NCI-H146 (cell line): ENCODE measurements at places on chromosomes 5 and 9.

DNA sequence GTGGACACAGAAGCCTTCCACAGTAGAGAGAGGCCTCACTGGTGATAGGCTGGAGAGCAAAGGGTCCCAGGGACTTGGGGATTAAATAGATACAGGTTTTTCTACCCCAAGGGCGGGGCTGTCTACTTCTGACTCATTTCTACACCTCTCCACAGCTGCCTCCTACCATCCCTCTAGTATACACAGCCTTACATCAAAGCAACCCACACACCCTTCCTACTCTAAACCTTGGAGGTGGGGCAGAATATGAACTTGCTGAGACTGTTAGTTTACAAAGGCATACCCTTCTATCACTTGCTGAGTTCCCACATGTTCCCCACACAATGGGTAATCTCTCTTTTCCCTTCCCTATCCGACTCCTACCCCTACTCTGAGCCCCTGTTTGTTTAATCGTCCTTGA is 19.9 kb upstream of the PCA3 start:
- no peak for DNase-seq

- DNase-seq: no peak
Measured at GRCh38 chr9:77011973-77012821, 7.3 kb upstream of the FOXB2 start.

DNA sequence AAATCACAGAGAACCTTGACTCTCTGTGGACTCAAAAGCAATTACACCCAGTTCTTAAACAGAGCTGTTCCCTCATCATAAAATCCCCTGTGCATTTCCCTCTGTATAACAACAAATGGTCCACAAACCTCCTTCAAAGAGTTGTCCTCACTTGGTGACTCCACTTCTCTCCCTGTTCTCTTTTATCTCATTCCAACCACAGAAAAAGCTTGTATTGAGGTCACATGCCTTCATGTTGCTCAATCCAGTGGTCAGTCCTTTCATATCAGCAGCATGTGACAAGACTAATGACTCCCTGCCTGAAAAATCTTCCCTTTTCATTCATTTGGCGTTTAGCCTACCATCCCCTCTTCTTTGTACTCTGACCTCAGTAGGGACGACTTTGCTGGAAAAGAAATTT is 158.0 kb downstream of the DEPDC1B start:
- DNase-seq: no peak

DNA sequence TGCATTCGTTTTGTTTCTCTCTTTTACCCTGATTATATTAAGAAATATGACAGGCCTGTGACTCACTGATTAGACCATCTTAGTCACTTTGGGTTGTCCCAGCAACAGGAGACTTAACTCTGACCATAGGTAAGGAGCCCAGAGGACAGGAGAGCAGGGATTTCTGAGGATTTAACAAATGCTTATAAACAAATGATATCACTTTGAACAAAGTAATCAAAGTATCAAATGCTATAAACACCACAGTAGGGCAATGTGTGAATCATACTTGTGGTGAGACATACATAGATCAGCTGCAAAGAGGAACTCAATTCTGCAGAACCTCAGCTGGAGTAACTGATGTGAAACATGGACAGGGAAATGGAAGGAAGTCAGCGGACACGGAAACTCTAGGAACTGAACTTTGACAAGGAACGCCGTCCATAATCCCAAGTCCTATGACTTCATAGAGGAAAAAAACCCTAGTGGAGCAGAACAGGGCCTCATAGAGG is 190.6 kb upstream of the MSX2 start:
- no peak for DNase-seq

- DNase-seq: no peak
Measured at GRCh38 chr9:70035691-70036090, 8.0 kb upstream of the MAMDC2 start.

- no peak for DNase-seq
Measured at GRCh38 chr9:120904978-120905301, 21.7 kb downstream of the TRAF1 start.

DNA sequence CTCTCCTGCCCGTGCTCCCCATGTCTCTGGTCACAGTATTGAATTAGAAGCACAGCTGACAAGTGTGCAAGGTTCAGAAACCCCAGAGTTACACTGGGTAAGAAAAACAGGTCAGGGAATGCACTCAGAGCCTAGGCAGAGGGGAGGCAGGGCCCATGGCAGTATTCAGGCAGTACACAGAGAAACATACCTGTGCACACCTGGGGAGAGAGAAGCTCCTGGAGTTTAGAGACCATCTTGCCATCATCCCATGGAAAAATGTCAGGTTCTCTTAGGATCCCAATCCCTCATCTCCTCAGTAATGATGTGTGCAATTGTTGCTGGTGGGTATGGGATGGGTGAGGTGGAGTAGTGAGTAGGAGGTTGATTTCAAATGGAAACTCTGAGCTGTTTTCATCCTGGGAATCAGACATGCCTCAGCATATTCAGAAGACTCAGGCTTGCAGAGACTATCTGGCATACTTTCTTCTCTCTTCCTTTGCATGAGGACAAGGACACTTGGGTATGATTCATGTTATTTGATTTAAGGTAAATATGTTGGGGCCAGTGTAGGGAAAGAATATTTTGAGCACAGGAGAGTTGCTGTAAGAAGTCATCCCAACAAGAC is 228.5 kb downstream of the ESM1 start:
- no peak for DNase-seq

- DNase-seq: no peak
Measured at GRCh38 chr5:173772384-173773059, 115.6 kb upstream of the CPEB4 start.

DNA sequence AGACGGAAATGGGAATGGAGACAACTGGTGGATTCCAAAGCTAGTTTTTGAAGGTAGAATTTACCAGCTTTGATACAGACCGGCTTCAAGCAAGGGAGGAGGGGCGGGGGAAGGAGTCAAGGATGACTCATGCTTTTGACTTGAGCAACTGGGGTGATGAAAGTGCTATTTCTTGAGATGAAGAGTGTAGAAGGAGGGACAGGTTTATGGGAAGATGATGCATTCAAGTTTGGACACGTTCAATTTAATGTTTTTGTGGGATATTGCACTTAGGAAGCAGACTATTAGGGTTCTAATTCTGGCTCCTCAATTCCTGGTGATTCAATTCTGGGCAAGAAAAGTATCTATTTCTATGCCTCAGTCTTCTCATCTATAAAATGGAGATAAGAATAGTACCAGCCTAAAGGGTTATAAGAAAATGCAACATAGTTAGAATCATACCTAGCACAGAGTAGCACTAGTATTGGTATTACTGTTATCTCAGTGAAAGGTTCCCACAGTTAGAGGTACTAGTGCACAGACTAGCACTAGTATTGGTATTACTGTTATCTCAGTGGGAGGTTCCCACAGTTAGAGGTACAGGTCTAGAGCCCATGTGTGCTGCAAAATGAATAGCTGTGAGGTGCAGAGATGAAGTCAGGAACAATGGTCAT is 4.6 kb downstream of the NIPAL4 start:
- DNase-seq: no peak

- no peak for DNase-seq
Measured at GRCh38 chr5:58201922-58202648, 257.8 kb downstream of the PLK2 start.

GRCh38 chr5:103942587-103943186 is 380.1 kb upstream of the NUDT12 start:
- DNase-seq: no peak

GRCh38 chr9:29440449-29440848 is 1867.2 kb upstream of the C9orf72 start:
- DNase-seq: no peak

GRCh38 chr5:169286572-169287300 is 14.2 kb downstream of the SLIT3 start:
- no peak for DNase-seq

- DNase-seq: no peak
Measured at GRCh38 chr5:56244627-56245026, 11.5 kb upstream of the ANKRD55 start.

DNA sequence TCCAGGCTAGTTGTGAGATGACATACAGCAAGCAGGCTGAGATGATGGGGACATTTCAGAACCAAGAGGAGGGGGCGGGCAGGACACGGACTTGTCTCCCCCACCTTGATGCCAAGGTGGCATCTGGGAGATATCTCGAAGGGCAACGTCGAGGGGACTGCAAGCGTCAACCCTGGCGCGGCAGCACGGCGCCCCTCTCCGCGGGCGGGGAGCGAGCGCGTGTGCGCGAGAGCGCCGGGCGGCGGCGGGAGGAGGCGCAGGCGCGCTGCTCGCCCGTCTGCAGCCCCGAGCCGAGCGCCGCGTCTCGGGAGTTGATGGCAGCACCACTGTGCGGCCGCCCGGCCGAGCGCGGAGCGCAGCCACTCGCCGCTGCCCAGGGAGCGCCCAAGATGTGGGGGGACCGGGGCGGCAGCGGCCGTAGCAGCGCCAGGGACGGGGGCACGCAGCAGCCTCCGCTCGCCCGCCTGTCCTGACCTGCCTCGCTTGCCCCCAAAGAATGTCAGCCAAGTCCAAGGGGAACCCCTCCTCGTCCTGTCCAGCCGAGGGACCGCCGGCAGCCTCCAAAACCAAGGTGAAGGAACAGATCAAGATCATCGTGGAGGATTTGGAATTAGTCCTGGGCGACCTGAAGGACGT is at the start of gene PRR16:
Gene PRR16 (plus strand): TSS at position 310 of the 636 bp plus-strand sequence.
- peak; percentile 3 for DNase-seq

DNA sequence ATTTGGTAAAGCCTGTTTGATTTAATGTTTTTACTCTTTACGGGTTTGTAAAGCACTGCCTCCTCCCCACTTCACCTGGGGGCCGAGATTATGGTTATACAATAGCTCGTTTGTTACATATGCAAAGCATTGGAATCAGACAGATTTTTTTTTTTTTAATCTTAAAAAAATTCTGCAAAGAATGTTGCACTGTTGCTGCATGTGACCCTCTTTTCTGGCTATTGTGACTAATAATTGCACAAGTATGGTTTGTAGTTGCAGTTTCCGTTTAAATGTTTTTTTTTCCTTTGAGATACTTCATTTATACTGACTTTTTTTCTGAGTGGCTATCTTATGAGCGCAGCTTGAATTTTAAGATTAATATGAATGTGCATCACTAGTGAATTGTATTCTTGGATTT is 165.3 kb downstream of the KDM4C start:
- DNase-seq: no peak

DNA sequence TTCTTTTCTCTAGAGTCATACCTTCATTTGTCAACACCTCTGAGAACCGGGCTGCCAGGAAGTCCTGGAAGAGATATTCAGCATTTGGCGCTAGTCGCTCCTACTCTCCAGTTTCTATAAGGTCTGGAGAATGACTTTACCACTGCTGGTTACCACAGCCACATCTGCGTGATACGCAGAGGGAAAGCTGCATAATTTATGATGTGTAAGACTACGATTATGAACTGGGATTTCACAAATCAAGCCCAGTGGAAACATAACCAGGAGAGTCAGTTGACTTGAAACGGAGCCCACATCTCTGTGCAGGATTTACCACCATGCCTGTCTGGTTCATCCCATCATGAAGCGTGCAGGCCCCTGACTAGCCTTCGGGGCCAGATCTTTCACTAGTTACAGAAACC is 72.6 kb downstream of the FGF1 start:
- no peak for DNase-seq
